ENCODE measurements at places on chromosomes 4 and X.

DNA sequence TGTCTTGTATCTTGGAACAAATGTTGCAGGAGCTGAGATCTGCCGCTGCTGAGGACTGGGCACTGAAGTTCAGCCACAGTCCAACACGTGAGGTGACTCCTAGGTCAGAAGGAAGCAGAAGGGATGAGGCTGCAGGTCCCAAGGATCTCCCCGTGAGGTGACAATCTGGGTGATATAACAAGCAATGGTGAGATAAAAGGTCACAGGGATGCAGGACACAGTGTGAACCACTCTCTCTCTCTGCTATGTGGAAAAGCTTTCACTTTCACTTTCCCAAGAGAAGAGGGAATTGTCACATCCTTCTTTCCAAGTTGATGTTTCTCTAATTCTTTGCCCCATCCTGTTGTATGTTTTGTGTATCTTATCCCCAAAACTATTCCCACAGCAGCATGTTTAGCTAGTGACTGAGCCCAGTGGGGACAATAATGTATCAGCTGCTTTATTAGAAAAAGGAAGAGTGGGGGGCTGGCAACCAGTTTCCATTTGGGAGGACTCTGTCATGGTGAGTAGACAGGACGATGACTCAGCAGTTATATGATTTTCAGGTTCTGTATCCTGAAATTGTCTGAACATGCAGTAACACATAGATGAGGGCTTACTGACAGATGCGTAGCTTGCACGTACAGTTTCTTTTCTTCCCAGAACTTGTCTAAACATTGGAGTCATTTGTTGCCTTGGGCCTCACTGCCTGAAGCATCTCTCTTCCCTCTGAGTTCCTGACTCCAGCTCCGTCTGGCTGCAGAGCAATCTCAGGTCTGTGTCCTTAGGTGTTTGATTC is 1415.8 kb upstream of the TENM3 start:
- no peak for DNase-seq

GRCh38 chr4:139540632-139541031 is 15.4 kb downstream of the SETD7 start:
- DNase-seq, result no peak

GRCh38 chrX:77786365-77786680 is 307 bp upstream of the ATRX start:
- DNase-seq, result no peak

- DNase-seq, result no peak
Observed at GRCh38 chr4:182143086-182143821, 99.9 kb upstream of the TENM3 start.

- DNase-seq, result no peak
Observed at GRCh38 chr4:2763511-2763967, 7.4 kb upstream of the TNIP2 start.

GRCh38 chr4:185424905-185425646 is 688 bp downstream of the UFSP2 start:
- DNase-seq, result no peak

DNA sequence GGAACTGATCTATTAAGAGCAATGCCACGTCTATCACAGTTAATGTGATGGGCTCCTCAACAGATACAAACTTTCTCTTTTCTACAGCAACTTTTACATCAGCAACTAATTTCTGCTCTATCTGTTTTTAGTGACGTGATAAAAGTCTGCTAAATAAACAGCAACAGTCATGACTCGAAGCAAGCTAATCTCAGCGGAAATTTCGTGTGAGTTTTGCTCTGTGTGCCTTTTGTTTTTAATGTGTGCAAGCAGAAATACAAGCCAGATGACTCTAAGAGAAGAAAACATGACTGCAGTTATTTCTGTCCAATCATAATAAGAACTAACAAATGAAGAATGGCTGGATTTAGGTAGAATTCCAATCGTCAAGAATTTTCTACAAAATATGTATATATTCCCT is 214.3 kb downstream of the LDB2 start:
- DNase-seq, result no peak

DNA sequence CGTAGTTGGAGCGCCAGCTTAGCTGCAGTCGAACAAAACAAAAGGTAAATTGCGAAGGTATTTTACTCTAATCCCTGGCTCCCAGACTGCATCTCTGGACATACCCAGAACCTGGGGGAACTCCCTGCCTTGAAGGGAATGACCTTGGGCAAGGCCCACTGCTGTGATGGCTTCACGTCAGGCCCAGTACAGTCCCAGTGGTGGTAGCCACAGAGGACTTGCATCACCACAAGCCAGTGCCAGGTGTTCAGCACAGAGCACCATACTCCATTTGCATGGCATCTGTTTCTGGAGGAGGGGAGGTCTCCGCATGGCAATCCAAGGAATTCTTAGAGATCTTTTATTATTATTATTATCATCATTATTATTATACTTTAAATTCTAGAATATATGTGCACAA is 5.6 kb downstream of the ETDA start:
- no peak for DNase-seq

- no peak for DNase-seq
Observed at GRCh38 chrX:48919360-48919841, 577 bp upstream of the PIM2 start.

GRCh38 chr4:41290479-41290878 is 33.8 kb downstream of the UCHL1 start:
- no peak for DNase-seq

GRCh38 chr4:38452009-38452408 is 212.0 kb upstream of the KLF3 start:
- no peak for DNase-seq

- DNase-seq, result no peak
Observed at GRCh38 chrX:19370061-19370460, 26.3 kb downstream of the PDHA1 start.

GRCh38 chr4:10861036-10861435 is 176.5 kb upstream of the CLNK start:
- DNase-seq, result no peak

DNA sequence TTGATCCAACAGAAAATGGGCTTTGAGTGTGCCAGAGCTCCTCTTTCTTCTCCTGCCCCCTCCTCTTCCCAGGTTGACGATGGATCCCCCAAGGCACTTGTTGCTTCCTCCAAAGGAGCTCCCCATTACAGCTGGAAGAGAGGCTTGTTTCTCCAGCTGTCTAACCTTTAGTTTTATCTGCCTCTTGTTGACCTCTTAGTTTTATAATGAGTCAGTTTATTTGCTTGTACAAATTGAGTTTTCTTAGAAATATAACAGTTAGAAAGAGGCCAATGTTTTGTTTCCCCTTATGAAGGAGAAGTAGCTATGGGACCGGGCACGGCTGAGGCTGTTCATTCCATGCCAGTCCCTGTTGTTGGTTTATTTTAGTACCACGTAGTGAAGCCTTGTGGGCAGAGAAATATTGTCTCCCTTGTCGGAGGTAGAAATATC is 158.2 kb downstream of the SPRY1 start:
- DNase-seq, result no peak

DNA sequence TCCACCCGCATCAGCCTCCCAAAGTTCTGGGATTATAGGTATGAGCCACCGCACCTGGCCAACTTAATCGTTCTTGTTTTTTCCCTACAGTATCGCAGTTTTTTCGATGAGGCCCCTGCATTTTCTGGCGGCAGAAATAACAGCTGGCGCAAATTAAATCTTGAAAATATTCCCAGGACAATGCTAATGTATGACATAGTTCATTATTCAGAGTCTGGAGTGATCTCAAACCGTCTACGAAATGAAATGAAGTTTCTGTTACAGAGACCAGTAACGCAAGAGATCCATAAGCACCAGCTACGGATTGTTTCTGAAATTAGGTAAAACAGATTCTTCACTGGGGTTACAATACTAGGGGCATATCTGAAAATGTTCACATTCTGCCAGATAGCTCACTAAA is 27.3 kb downstream of the CXorf58 start:
- DNase-seq, result no peak

DNA sequence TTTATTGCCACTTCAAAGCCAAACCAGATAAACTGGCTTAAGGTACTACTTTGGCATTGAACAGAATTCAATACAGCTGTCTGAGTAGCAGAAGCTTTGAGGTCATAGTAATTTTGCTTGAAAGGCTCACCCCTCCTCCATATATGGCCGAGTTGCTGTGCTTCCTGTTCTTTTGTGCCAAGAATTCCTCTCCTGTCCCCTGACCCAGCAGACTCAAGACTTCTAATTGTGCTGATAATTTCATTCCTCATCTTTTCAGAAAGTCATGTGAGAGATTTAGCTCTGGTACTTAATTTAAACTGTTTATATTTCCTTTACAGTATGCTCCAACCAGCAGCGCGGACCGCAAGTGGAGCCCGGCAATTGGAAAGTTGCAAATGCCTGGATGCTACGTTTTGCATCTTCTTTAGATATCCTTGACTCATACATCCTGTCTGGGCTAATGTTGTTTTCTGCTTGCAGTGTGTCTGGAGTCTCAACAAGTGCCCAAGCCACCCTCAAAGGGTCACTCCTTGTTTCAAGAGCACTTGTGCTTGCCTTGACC is 373.4 kb downstream of the PDGFC start:
- no peak for DNase-seq

All from stimulated activated CD8-positive, alpha-beta memory T cell treated with anti-CD3 and anti-CD28 coated beads, Interleukin-15, amount 100 ng/mL, for 48 hours (primary cell).